ENCODE measurements at places on chromosomes 11 and 22.

DNA sequence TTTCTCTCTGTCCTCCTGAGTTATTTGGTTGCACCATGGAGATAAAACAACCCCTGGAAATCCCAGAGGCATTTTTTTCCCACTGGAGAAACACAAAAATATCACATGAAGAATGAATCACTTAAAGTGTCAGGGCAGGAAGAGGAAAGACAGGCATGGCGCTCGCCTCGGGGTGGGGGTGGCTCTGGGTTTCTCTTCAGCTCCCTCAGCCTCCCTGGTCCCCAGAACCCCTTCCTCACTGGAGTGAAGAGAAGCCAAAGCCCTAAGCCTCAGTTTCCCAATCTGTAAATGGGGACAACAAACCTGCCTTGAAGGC, 938 bp downstream of the SHISAL1 start:
- no peak for DNase-seq

GRCh38 chr11:134261626-134262488, 8.5 kb downstream of the ACAD8 start:
- peak; percentile 42 for DNase-seq

GRCh38 chr11:41056892-41057569, 402.4 kb downstream of the LRRC4C start:
- no peak for DNase-seq

- DNase-seq, result no peak
Observed at GRCh38 chr11:106959800-106960199, 58.5 kb downstream of the GUCY1A2 start.

GRCh38 chr11:971092-971690, 45.5 kb downstream of the AP2A2 start:
- DNase-seq, result no peak

- no peak for DNase-seq
Observed at GRCh38 chr11:112315057-112315720, 54.5 kb upstream of the PLET1 start.

DNA sequence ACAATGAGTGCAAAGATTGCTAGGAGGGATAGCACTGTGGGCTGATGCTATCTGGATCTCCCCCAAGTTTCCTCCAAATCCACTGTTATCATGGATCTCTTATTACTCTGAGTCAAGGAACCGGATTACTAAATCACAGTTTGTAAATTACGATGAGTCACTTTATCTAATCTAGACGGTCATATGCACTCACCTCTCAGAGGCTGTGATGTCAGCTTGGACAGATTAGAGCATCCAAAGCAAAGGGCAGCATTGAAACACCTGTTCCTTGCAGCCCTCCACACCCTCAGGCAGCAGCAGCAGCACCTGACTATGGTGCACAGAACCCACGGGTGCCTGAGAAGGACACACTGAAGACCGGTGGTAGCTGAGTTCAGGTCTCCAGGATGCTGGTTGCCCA, 14.0 kb upstream of the POU2AF1 start:
- no peak for DNase-seq

DNA sequence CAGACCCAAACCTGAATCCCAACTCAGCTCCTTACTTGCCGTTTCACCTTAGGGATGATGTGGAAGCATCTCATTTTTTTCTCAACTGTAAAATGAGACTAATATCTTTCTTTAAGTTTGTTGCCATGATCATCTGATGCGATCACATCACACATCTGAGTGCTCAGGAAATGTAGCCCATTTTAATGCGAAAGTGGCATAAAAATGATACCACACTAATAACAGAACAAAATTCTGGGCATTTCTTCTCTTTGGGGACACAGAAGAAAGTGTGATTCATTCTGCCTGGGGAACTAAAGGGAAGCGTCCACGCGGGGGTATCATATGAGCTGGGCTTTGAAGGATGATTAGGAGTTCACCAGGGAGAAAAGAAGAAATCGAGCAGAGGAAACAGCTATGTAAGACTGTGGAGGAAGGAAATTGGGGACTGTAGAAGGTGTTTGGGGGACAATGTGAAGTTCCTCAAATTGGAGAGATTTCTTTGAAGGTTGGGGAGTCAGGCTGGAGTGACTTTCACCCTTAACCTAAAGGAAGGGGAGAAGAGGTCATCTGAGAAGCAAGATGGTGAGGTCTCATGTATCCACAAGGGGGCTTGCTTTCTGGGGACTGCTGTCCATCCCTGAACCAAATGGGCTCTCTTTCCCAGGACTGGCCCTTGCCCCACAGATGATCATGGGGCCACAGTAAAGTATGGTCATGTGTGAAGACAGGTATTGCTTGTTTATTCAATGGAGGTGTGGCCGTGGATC, 49.7 kb upstream of the NNMT start:
- no peak for DNase-seq

GRCh38 chr11:20060181-20060580, 100.1 kb downstream of the DBX1 start:
- DNase-seq, result no peak

GRCh38 chr11:8342821-8343681, 79.4 kb upstream of the LMO1 start:
- DNase-seq, result peak; percentile 22

- no peak for DNase-seq
Observed at GRCh38 chr11:16891964-16892363, 122.2 kb downstream of the PLEKHA7 start.

- DNase-seq, result peak; percentile 11
Observed at GRCh38 chr22:44398856-44399837, 86.4 kb upstream of the SHISAL1 start.

- DNase-seq, result no peak
Observed at GRCh38 chr11:85663080-85663752, 1.7 kb downstream of the CREBZF start.

DNA sequence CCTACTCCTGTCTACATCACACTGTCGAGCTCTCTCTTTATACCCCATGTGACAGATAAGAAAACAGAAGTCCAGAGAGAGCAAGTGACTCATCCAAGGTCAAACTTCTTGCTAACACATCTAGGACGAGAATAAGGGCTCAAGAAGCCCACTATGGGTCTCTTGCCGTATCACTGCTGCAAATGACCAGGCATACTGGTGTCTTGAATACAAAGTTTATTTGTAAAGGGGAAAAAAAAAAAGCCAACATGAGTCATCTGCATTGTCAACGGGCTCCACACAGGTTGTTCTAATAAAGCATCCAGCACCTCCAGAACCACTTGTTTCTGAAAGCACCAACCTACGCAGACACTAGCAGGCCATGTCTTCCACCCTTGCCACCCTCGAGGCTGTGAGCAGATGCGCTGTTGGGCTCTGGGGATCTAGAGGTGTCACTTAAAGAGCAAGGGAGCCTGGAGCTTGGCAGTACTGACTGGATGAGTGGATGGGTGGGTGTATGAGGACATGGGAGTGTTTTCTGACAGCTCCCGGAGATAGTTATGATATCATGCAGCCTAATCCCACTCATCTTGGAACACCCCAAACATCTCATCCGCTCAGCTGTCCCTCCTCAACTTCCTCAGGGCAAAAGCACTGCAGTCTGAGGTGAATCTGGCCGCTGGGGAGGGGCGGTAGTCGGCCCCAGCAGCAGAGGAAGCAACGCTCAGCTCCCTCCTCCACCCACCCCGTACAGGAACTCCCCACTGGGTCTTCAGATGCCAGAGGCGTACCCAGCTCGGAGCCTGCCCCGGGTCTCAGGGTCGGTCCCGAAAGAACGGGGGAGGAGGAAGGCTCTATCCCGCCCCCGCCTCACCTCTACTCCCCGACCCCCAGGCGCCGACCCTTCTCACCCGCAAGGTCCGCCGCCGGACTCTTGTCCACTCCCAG, 1.0 kb downstream of the SMCO4 start:
- peak; percentile 55 for DNase-seq

- DNase-seq, result no peak
Observed at GRCh38 chr22:19615001-19615461, 90.8 kb upstream of the CLDN5 start.
